ENCODE measurements at places on chromosomes 11 and 22.

DNA sequence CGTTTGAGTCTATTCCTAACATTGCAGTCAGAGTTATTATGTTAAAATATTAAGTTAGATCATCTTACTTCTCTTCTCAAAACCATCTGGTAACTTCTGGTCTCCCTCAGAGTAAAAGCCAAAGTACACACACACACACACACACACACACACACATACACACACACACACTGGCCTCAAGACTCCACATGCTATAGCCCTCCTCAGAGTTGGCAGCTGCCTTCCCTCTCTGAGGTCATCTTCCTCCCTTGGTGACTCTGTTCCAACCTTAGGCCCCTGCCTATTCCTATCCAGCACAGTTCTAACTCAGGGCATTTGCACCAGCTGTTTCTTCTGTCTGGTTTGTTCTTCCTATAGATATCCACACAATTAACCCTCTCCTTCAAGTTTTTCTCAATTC, 272.0 kb upstream of the SESN3 start:
- DNase-seq: no peak

GRCh38 chr11:7609521-7609920, 63.8 kb downstream of the CYB5R2 start:
- DNase-seq: no peak

- DNase-seq: no peak
Measured at GRCh38 chr11:119371778-119372182, 9.7 kb downstream of the USP2 start.

DNA sequence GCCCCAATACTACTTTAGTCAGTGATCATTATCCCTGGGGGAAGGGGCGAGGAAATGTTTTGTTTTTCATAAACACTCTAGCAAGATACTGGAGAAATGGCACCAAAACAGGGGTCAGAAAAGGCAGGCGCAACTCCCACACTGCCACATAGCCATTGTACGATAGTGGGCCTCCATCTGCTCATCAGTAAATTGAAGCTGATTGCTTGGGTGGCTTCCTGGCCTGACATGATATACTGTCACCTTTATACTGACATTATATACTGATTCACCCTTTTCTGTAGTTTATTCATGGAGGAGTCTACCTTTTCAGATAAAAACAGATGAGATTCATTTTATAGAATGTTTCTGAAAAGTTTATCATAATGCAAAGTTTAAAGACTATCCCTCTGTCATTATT, 51.6 kb upstream of the CCDC34 start:
- no peak for DNase-seq

DNA sequence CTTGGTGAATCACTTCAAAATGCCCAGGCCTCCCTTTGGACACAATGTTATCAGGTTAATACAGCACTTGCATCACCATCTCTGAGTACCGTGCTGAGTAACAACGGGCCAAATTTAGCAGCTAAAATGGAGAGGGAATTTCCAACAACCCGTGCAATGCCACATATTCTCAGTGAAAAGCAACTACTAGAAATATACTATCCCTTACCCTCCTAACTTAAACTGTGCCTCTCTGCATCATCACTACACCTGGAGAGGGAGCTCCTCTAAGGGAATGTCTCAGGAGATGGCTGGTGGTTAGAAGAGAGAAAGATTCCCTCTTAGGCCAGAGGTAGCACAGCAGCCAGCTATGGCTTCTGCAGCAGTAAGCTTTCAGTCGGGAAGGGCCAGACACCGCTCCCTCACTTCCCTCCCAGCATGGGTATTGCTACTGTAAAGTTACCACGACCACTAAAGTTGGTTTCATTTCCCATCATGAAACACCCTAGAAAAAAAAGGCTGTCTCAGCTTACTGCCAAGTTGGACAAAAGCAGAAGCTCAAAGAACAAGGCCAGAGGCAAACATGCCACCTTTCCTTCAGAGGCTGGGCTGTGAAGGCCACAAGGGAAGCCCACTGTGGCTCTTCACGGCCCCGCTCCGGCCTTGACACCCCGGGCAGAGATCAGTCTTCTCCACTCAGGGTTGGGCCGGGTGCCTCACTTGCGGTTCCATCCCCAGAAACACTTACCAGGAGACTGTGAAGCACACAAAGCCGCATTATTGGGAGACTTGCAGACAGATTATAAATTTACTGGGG, 3.9 kb downstream of the MAML2 start:
- peak; percentile 23 for DNase-seq

- DNase-seq: no peak
Measured at GRCh38 chr11:47914743-47915142, 65.6 kb upstream of the PTPRJ start.

GRCh38 chr22:46688949-46689348, 49.1 kb downstream of the CERK start:
- no peak for DNase-seq

GRCh38 chr11:66368484-66368883, 3.1 kb downstream of the SLC29A2 start:
- no peak for DNase-seq

DNA sequence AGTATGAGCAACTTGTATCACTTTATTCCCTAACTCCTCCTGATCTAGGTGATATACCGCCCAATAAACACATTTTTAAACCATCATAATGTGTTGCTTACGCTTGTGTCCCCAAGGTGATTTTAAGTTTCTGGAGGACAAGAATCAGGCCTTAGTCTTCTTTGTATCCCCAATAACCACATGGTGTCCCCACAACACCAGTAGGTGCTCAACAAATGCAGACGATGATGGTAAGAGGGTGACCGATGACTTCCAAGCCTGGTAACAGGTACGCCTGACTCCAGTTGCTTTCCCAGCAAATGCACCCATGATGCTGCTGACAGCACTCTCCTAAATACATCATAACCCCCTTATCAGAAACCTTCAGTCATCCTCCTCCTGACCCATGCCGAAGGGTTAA, 64.2 kb downstream of the EFCAB6 start:
- no peak for DNase-seq

- no peak for DNase-seq
Measured at GRCh38 chr11:2579315-2580060, 120.3 kb downstream of the KCNQ1OT1 start.

DNA sequence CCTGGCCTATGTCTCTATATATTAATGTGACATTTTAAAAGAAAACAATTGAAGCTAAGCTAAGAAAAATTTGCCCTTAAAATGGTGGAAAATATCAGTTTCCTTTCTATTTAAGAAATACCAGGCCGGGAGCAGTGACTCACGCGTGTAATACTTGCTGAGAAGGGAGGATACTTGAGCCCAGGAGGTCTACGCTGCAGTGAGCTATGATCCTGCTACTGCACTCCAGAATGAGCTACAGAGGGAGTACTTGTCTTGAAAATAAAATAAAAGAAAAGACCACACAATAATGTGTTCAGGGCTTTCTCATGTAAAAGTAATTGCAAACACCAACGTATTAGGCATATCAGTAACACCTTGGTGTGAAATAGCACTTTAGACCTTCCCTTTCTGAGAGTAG, 1.4 kb upstream of the PRSS23 start:
- no peak for DNase-seq

DNA sequence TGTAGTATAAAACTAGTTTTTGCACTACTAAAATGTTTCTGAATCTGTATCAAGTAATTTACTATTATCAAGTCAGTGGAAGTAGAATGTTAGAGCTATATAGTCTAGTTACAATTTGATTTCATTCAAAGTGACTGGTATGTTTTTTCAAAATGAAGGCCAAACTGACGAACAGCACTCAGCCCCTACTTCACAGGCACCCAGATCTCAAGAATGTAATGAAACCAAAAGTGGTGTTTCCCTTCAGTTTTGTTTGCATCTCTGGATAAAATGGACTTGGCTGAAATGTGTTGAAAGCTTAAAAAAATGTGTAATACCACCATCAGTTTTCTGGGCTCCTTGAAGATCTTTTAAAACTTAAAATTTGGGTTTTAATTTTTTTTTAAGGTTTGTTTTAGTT, 46.4 kb downstream of the QSER1 start:
- DNase-seq: peak; percentile 15

- DNase-seq: no peak
Measured at GRCh38 chr11:131354251-131354701, 16.1 kb upstream of the NTM start.

- DNase-seq: no peak
Measured at GRCh38 chr11:119539583-119539982, 116.6 kb upstream of the THY1 start.

DNA sequence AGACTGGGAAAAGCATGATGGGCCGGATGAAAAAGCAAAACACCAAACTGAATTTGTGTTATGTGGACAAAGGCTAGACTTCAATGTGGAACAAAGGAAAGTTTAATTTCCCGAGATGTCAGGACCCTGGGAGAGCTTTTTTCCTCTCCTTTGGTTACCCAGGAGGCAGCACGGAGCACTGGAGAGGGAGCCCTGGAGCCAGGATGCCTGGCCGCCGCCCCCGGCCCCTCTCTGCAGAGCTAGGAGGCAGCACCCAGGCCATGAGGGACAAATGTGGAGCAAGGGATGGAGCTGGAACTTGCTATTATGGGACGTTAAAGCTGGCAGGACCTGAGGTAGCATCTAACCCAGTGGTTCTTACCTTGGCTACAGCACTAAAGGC, 108.9 kb downstream of the MORC2 start:
- DNase-seq: no peak

DNA sequence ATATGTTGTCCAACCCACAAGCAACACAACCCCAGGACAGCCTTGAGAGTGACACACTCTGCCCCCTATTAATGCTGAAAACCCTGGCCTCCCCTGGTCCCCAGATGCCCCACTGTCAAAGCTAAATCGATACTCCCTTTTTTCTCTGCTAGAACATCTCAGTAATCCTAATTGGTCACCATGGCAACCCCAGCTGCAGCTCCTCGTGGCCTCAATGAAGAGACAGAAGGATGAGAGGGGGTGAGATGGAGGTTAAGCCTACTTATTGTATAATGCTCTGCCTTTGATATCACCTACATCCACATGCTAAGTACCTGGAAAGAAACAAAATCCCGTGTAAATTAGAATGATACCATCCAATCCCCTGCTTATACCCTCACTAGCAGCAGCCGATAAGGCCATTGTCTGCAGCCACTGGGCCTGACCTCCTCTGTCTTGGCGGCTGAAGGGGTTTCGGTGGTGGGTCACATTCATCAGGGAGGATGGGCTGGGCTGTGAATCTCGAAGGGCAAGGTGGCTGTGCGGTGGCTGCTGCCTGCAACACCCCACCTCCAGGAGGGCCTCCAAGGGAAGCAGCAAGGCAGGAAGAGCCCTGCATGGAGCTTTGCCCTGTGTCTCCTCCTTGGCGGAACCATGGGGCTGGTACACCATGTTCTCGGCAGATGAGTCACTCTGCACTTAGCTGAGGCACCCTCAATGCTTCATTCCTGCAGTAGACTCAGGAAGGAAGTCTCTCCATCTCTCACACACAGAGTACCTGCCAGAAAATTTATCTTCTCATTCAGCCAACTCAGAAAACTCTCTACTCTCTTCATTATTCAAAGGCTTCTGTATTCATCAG, 399.5 kb downstream of the BUD13 start:
- no peak for DNase-seq

DNA sequence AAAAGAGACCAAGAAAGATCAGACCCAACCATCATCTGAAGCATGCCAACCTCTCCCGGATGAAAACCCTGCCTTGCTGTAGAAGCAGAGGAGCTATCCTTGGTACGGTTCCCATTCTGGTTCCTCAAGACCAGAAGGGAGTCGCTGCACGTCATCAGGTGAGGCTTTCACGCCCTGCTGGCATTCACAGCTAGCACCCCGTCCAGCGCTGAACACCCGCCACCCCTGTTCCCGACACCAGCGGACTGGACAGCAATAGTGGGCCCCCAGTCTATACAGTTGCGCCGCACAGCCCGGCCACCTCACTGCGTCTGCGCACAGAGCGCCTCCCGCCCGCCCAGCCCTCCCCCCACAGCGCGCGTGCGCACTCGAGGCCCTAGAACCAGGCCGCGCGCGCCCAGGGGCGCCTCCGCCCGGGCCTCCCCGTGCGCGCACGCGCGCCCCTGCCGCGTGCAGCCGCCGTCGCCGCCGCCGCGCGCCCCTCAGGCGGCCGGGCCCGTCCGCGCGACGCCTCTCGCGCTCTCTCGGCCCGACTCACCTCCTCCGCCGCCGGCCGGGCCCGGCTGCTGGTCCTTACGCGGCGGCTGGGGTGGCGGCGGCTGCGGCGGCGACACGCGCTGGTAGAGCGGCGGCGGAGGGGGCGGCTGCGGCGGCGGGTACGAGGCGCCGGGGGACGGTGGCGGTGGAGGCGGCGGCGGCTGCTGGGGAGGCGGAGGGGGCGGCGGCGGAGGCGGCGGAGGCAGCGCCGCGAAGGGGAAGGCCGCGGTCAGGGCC, 706 bp downstream of the SF1 start:
- DNase-seq: peak; percentile 71
